ENCODE measurements at places on chromosomes 12 and 14.
A peak's percentile ranks its signal among the peaks of the same experiment; 100 is the strongest.

GRCh38 chr14:24141097-24141880 lies at the start of gene EMC9:
TSS of gene EMC9 (minus strand) at chr14:24141591. CDS start at chr14:24141304, 287 bp downstream.
- DNase-seq: peak; percentile 97

GRCh38 chr14:49860988-49861698 lies 8.6 kb upstream of the NEMF start:
- no peak for DNase-seq

DNA sequence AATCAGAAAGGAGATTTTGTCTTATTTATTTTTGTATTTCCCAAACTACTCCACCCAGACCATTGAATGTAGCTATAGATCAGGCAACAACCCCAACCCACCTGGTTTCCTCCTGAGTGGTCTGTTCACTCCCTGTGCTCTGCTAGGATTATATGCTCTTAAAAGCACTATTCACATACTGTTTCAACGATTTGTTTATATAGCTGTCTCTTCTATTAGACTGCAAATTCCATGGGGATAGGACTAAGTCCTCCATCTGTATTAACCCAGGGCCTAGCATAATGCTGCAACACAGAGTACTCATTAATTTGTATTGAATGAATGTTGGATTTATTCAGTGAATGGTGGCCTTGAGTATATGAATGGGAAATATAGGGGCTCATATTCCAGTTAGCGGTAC lies 307.6 kb downstream of the RAD51B start:
- no peak for DNase-seq

DNA sequence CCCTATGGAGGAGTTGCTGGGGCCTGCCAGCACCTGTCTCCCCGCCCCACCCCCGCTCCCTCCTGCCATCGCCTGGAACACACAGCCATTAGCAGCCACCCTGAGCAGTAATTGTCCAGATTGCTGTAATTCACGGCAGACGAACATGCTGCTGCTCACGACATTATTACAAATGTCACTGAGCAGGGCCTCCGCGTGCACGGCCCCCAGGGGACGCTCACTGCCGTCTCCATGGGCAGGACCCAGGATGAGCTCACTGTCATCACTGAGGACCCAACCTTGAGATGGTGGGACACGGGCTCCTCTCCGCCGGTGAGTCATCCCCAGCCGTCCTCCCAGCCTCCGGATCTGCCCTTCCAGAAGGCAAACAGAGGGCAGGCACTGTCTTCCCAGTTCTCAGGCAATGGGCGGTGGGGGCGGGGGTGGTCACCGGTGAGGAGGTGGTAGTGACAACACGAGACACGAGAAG lies 100.4 kb downstream of the RFLNA start:
- DNase-seq: no peak

DNA sequence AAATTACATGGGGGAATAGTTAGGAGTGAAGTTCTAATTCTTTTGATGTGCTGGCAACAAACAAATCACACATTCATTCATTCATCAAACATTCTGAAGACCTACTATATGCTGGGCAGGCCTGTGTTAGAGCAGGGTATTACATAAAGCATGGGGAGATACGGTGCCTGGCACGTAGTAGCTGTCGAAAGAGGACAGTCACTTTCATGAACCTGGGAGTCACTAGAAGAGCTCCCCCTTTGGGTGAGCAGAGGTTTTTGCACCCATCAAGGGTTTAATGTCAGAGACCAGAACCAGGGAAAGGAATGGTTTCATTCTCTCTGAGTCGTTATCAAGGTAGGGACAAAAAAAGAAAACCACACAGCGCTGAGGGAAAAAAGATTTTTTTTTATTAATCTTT lies 10.0 kb downstream of the LHX5 start:
- DNase-seq: no peak
